Mammary microvascular endothelial cell (primary cell): ENCODE measurements at places on chromosomes 13 and 19. TPM values are rescaled to one million over a fixed set of nuclear protein-coding genes. Genes with fewer than 3 reads are reported as not detected.

Gene FBXO17
- 2.1 and 6.5 TPM in 2 replicates for total RNA-seq

Gene ZNF439
- total RNA-seq = 0.34 and 0.87 TPM in 2 replicates

Gene SPIB
- total RNA-seq = not detected in 2 replicates

Gene RAB3D
- 17.8 and 24.6 TPM in 2 replicates for total RNA-seq
